Uterus (tissue), 4 donors: ENCODE measurements at places on chromosomes 5 and 9.
A peak's percentile ranks its signal among the peaks of the same experiment; 100 is the strongest.

GRCh38 chr9:80881940-80882339 lies 807.4 kb downstream of the TLE1 start:
- no peak for DNase-seq

DNA sequence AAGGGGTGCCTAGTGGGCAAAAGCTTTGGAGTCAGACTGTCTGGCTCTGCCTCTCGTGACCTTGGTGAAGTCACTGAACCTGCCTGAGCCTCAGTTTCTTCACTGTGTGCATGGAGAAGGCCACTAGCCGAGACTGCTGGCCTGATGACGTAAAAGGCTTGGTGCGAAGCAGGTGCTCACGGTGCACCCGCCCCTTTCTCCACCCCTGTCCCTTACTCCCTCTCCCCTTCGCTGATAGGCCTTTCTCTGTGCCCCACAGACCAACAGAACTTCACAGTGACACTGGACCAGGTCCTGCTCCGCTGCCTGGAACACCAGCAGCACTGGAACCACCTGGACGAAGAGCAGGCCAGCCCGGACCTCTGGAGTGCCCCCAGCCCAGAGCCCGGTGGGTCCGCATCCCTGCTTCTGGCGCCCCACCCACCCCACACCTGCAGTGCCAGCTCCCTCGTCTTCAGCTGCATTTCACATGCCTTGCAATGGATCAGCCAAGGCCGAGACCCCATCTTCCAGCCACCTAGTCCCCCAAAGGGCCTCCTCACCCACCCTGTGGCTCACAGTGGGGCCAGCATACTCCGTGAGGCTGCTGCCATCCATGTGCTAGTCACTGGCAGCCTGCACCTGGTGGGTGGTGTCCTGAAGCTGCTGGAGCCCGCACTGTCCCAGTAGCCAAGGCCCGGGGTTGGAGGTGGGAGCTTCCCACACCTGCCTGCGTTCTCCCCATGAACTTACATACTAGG lies 10.4 kb downstream of the FPGS start:
- no peak for DNase-seq

GRCh38 chr9:120902569-120903535 lies 23.7 kb downstream of the TRAF1 start:
- no peak for DNase-seq

DNA sequence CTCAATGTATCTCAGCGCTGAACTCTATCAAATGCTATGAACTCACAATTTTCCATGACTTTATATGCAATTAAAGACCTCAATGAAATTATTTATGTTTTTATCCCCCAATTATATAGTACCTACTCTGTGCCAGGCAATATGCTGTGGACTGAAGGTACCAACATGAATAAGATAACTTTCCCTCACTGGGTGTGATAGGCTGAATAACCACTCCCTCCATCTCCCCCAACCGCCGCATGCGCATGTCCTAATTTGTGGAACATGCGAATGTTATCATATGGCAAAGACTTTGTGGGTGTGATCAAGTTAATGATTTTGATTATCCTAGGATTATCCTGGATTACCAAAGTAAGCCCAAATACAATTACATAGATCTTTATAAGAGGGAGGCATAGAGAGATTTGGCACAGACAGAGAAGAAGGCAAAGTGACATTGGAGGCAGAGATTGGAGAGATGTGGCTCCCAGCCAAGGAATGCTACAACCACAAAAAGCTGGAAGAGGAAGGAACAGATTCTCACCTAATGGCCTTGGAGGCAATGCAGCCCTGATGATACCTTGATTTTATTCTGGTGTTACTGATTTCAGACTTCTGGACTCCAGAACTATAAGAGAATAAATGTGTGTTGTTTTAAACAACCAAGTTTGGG lies 149.1 kb upstream of the VCAN start:
- no peak for DNase-seq

- no peak for DNase-seq
Observed at GRCh38 chr9:3027210-3027609, 183.3 kb upstream of the PUM3 start.

- peak; percentile 38 for DNase-seq
Observed at GRCh38 chr5:173954671-173955521, 34.1 kb upstream of the C5orf47 start.

- no peak for DNase-seq
Observed at GRCh38 chr5:139676951-139677735, 29.0 kb downstream of the CXXC5 start.

- no peak for DNase-seq
Observed at GRCh38 chr9:7739595-7739994, 60.0 kb downstream of the DMAC1 start.

DNA sequence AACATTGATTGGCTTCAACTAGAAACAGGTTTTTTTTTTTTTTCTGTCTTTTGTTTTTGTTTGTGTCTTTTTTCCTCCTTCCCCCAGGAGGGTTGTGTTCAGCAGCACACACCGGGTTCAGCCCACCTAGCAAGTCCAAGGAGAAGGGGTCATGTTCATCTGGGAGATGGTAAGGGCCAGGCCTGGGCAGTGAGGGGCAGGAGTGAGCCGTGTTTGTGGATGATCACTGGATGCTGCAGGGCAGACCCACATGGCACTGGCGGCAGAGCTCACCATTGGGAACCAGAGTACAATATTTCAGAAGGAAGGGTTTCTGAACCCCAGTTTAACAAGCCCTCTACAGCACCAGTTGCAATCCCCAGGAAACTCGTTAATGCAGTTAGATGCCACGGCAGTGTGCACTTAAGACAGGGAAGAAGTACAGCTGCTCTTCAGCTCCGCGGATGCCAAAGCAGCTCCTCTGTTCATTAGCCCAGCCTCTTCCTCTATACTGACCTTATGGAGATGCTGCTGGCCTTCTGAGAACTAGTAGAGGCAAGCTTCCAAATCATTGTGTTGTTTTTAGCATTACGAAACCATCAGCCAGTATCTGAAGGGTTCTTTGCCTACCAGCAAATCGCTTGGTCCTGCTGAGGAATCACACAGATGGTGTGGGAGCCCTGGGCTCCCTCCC lies 508.2 kb upstream of the WWC1 start:
- no peak for DNase-seq

DNA sequence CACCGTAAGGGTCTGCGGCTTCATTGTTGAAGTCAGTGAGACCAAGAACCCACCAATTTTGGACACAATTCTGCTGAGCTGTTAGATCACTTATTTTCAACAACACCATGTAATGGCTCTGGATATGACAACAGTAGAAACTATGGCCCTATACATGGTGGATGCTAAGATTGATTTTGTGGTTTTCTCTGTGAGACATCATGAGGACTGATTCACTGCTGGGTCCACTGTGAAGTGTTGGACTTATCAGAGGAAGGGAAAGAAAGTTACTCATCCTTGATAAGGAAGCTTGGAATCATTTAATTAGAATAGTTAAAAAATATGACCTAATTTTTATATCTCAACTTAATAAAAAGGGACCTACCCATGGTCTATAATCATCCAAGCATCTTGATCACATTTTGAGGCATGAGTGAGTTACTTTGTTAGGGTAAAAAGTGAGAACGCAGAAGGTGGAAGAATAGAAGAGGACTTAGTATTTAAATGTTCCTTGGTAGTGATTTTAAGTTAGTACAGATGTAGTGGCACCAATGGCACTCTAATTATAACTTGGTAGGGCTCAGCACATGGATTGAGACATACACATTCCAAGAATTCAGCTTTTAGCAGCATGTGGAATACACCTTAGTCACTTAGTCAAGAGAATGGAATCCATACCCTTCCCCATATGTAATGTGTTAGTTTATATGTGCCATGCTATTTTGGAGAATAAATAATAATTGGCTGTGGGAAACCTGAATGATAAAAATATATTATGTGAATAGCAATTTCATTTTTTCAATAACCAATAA lies 123.5 kb upstream of the CD180 start:
- DNase-seq, result no peak

- DNase-seq, result no peak
Observed at GRCh38 chr9:5389109-5389732, 48.5 kb downstream of the PLGRKT start.

- DNase-seq, result no peak
Observed at GRCh38 chr5:167488371-167488770, 803.1 kb upstream of the WWC1 start.

GRCh38 chr9:16879416-16879815 lies 8.9 kb upstream of the BNC2 start:
- DNase-seq, result no peak

GRCh38 chr9:32741706-32742105 lies 41.6 kb upstream of the TMEM215 start:
- DNase-seq, result no peak

DNA sequence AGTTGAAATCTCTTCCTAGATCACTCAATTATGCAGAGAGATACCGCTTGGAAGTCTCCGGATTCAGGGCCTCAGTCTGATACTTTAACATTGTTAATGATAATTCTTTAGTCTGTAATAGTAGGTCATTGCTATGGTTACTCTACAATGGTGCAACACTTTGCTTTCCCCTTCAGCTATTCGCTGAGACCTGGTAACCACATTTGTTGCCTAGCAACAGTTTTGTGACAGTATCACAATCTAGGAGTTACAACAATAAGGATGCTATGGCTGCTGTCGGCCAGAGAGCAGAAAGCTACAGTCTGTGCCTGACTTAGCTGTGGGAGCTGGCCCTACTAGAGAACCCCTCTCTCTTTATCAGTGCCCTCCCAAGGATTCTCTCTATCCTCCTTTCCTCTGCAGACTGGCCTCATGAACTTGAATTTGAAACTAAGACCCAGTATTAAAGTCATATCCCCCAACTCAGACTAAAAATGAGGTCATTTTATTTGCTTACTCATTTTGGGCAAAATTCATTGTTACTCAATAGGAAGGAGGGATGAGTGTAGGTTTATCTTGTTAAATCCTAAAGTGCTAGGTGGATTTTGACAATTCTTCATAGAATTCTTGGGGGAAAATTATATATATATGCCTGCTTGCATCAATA lies 39.3 kb downstream of the NR2F1 start:
- no peak for DNase-seq

- peak; percentile 49 for DNase-seq
Observed at GRCh38 chr5:151141535-151141934, 16.0 kb downstream of the ANXA6 start.

GRCh38 chr9:88734527-88734926 lies 199.5 kb downstream of the NXNL2 start:
- no peak for DNase-seq

GRCh38 chr9:93278144-93278543 lies 94.2 kb downstream of the WNK2 start:
- DNase-seq, result no peak

GRCh38 chr5:173714551-173715428 lies 98.3 kb upstream of the BOD1 start:
- no peak for DNase-seq

DNA sequence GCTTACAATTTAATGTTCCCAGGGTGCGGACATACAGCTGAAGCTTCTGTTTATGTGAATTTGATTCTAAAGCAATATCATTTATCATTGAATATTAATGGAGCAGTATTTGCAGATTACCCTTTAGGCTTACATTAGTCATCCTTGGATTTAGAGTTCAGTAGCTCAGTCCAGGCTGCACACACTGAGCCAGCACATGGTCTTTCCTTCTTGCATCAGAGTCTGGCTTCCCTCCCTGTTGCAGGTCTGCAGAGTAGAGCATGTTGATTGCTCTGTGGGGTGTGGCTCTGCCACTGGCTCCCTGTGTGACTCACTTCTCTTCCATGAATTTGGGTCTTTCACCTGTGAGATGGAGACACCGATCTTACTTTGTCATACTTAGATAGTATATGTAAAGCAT lies 36.8 kb downstream of the NSG2 start:
- no peak for DNase-seq

- DNase-seq, result no peak
Observed at GRCh38 chr5:60651872-60652620, 47.9 kb downstream of the DEPDC1B start.

- no peak for DNase-seq
Observed at GRCh38 chr5:91211997-91212713, 171.0 kb downstream of the ARRDC3 start.

GRCh38 chr5:5156471-5157082 lies 16.4 kb downstream of the ADAMTS16 start:
- no peak for DNase-seq

- DNase-seq, result no peak
Observed at GRCh38 chr5:133779828-133780475, 167.6 kb upstream of the FSTL4 start.

DNA sequence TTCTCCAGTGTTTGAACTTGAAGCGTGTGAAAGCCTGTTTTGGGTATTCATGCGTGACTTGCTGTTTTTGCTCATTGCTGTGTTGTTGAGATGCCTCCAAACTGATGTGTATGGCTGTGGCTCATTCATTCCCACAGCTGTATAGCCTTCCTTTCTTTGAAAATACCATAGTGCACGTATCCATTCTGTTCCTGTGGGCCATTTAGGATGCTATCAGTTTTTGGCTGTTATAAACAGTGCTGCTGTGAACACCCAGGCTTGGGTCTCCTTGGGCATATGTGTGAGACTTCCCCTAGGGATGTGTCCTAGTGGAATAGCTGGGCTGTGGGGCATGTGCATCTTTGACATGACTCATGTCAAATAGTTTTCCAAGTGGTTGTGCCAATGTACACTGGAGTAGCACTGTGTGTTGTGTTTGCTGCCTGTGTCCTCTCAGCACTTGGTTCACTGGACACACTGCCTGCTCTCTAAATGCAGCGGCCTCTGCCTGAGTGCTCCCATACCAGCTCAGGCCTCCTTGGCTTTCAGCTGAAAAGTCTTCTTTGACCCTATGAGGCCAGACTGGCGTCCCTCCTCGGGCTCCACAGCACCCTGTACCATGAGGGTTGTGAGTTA lies 102.6 kb upstream of the TBC1D2 start:
- DNase-seq, result no peak

GRCh38 chr5:65762234-65762633 lies 40.2 kb downstream of the NLN start:
- no peak for DNase-seq

DNA sequence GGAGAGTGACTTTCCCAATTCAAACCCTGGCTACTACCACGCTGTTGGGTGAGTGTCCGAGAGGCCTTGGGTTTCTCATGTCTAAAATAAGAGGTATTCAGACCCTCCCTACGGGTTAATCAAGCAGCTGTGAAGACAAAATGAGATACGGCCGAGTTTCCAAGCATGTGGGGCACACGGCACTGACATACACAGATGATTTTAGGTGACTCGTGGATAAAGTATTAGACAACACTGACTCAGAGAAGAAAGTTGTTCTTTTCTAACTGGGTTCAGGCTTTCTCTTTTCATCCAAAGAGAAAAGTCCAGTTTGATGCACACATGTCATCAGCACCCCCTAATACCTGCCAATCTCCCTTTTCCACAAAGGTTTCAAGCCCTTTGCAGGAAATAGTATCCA lies 15.6 kb downstream of the FOXI1 start:
- no peak for DNase-seq

GRCh38 chr5:170630226-170630625 lies 126.4 kb downstream of the KCNIP1 start:
- DNase-seq, result no peak

- DNase-seq, result no peak
Observed at GRCh38 chr9:133443982-133444381, 15.8 kb upstream of the CACFD1 start.
